ENCODE measurements at places on chromosomes 1 and 21.
A peak's percentile ranks its signal among the peaks of the same experiment; 100 is the strongest.

- DNase-seq = no peak
Observed at GRCh38 chr1:4684136-4684535, 29.7 kb downstream of the AJAP1 start.

- DNase-seq = no peak
Observed at GRCh38 chr1:166971252-166971651, 4.1 kb downstream of the ILDR2 start.

GRCh38 chr1:168396508-168396907, 115.8 kb downstream of the TBX19 start:
- no peak for DNase-seq

GRCh38 chr1:39091845-39092645, 65.9 kb downstream of the NDUFS5 start:
- DNase-seq = peak; percentile 26

GRCh38 chr1:5640845-5641244, 351.4 kb downstream of the NPHP4 start:
- no peak for DNase-seq

- no peak for DNase-seq
Observed at GRCh38 chr1:68383092-68383491, 66.7 kb downstream of the RPE65 start.

GRCh38 chr1:245856944-245857531, 650.0 kb downstream of the SMYD3 start:
- no peak for DNase-seq

GRCh38 chr1:182682898-182683501, 1.4 kb downstream of the RGS8 start:
- no peak for DNase-seq

- no peak for DNase-seq
Observed at GRCh38 chr1:45677751-45678245, 8.5 kb downstream of the GPBP1L1 start.

DNA sequence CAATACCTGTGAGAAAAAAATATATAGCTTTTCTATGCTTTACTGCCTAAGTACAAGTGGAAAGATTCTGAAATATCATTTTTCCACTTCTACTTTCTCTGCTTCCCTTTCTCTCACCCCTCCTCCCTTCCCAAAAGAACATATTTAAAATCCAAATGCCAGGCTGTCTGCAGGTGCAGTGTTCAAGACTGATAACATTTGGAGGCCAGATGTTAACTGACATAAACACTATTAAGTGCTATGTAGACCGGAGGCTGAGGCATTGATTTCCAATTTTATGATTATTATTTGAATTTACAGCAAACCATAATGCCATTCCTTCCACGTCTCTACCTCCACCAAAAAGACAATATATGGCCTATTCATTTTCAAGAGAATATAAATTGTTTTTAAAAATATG, 296.9 kb upstream of the SGIP1 start:
- no peak for DNase-seq

DNA sequence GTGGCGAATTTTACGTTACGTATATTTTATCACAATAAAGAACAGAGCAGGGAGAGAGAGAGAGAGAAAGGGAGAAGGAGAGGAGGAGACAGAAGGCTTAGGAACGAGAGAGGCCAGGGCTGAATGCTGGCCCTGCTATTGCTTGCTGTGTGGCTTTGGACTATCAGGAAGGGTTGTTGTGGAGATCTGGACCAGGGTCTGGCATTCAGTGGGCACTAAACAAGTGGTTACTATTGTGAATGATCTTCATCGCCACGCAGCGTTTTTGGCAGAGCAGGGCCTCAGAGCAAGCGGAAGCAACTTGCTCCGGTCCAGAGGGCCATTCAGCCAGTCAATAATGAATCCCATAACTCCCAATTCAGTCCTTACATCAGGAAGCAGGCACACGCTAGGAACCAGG, 26.4 kb downstream of the PIK3C2B start:
- no peak for DNase-seq

GRCh38 chr1:51422367-51423072, 92.2 kb upstream of the TTC39A start:
- no peak for DNase-seq

DNA sequence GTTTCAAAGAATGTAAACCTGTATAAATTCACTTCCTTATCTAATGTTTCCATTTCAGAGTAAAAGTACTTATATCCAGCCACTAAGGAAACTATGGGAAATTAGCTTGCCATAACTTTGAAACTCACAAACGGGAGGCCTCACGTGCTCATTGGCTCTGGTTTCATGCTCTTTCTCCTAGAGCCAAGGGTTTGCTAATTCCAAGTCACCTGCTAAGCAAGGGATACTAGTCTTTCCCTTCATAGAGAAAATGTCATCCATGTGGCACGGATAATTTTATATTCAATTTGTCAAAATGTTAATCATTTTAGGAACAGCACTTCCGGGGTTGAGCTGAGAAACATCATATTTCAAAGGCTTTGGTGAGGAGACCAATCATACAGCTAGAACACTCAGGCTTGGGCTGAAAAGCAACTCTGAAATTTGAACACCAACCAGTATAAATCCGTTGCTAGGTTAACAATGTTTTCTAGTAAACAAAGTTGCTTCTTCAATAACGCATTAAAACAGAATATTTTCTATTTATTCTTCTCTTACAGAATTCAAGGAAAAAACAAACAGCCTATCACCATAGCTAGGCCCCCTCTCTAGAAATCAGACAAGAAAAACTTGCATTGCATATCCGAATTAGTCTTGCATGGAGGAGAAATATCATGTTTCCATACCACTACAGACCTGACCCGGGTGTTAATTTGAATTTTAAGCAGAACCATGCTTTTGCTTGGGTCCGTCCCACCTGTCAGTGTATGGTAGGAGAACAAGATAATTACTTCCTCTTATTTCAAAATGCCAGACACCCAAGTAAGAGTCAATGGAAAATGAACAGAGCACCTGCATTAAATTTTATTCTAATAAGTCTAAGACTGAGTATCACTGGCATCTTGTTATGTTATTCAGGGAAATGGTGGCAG, 196.1 kb upstream of the ESRRG start:
- DNase-seq = no peak

DNA sequence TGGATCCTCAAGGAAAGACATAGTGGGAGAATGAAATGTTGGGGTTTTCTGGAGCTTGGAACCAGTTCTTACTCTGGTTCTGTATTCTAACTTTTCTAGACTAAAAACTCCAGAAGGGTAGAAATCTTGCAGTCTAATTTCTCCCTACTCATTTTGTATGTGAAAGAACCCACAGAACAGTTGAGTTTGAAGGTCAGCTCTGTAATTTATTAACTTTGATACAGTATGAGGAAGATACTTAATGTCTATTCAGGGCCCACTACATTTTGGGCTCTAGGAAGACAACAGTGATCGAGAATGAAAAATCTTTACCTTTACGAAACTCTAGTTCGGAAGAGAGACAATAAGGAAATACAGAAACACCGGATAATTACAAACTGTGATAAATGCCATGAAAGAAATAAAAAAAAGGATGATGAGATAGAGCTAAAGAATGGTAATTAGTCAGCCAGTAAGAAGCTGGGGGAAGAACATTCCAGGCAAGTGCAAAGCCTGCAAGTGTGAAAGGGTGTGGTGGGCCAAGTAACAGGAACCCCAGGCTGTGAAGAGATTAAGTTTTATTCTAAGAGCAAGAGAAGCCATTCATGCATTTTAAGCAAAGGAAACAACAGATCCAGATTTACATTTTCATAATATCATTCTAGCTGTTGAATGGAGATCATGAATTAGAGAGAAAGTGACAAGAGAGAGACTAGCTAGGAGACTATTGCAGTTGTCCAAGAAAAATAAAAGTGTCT, 159.9 kb upstream of the HMCN1 start:
- no peak for DNase-seq

DNA sequence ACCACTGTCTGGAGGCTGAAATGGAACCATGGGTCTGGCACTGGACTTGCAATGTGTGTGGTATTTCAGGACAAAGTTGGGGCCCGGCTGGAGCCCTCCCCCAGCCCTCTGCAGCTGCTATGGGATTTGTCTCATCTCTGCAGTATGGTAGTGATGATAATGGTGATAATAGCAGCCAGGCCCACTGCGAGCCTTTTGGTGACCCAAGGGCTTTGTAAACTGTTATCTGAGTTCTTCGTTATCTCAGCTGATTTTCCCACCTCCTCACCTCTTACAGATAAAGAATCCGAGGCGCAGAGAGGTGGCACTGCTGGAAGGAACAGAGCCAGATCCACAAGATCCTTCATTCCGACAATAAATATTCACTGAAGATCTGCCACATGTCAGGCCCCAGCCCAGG, 11.7 kb upstream of the WNT4 start:
- no peak for DNase-seq

- DNase-seq = no peak
Observed at GRCh38 chr1:47549532-47549931, 111.7 kb downstream of the FOXD2 start.

DNA sequence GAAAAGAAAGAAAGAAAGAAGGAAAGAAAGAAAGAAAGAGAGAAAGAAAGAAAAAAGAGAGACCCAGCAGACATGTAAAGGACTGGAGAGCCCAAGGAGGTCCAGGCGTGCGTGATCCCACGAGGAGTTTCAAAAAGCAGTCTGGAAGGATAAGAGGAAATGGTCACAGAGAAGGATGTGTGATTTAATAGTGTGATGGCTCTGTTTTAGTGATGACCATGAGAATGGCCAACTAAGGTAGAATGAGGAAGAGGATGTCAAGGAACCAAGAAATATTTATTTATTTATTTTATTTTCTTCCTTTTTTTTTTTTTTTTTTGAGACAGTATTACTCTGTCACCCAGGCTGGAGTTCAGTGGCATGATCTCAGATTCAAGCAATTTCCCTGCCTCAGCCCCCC, 25.5 kb downstream of the PTGS2 start:
- no peak for DNase-seq

DNA sequence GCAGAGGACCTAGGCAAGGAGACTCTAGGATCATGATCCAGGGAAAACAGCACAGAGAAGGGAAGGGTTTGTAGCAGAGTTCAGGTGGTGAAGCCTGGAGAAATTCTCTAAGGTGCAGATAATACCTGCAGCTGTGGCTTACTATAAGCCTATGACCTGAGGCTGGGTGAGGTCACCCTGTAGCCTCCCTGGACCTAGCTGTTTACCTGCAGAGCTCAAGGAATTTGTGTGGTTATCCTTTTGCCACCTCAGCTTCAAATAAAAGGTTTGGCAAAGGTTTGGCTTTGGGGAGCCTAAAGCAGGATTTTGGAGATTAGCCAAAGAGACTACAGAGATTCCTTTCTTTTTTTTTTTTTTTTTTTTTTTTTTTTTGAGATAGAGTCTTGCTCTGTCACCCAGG, 79.5 kb upstream of the ZNF648 start:
- no peak for DNase-seq

DNA sequence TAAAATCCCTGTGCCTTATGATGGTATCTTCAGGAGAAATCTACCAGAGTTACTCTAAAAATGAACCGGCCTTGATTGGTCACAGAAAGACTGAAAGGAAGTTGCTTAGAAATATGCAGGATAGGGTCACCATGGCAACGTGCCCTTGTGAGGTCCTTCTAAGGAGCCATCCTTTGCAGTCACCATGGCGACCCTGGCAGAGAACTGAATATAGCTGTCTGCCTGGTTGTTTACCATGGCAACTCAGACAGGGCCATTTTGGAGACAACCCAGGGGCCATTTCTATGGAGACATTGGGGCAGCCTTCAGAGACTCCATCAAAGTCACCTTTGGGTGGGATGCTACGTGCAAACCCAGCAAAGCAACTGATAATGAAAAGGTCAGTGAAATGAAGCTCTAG, 43.0 kb downstream of the SNX7 start:
- DNase-seq = no peak

DNA sequence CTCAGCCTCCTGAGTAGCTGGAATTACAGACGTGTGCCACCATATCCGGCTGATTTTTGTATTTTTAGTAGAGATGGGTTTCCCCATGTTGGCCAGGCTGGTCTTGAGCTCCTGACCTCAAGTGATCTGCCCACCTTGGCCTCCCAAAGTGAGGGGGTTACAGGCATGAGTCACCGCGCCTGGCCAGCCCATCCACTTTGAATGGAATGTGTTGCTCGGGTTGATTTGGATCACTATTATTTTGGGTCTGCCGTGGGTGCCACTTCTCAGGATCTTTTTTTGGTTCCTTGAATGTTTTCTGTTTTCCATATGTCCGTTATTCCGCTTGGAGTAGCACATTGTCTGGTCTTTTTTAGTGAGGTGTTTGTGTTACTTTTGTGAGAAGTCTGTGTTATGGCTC, 17.0 kb downstream of the PCNT start:
- DNase-seq = no peak

DNA sequence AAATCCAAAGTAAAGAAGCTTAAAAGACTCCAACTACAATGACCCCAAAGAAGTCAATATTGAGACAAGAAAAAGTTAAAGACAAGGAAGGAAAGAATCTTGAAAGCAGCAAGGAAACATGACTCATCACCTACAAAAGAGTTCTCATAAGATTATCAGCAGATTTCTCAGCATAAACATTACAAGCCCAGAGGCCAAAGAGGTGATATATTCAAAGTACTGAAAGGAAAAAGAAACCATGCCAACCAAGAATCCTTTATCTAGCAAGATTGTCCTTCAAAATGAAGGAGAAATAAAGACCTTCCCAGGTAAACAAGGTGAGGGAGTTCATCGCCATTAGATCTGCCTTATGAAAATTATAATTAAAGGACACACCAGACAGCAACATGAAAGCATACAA, 49.8 kb downstream of the CSMD2 start:
- DNase-seq = no peak

- DNase-seq = no peak
Observed at GRCh38 chr21:30880914-30881313, 466 bp downstream of the KRTAP11-1 start.

DNA sequence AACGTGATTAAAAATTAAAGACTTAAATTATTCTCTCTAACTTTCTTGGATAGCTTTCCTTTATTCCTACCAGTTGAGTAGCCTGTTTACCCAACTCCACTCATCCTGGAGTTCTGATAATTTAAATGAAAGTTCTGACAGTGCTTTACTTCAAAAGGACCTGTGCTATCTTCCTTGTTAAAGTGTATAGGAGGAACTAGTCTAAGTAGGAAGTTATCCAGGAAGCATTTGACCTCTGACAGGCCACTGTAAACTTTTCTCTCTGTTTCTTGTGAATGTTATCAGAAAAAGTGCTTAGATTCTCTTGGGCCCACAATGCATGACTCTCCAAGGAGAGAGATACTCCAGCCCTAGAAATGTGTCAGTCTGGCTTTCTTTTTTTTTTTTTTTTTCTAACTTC, 9.2 kb downstream of the UAP1 start:
- no peak for DNase-seq

DNA sequence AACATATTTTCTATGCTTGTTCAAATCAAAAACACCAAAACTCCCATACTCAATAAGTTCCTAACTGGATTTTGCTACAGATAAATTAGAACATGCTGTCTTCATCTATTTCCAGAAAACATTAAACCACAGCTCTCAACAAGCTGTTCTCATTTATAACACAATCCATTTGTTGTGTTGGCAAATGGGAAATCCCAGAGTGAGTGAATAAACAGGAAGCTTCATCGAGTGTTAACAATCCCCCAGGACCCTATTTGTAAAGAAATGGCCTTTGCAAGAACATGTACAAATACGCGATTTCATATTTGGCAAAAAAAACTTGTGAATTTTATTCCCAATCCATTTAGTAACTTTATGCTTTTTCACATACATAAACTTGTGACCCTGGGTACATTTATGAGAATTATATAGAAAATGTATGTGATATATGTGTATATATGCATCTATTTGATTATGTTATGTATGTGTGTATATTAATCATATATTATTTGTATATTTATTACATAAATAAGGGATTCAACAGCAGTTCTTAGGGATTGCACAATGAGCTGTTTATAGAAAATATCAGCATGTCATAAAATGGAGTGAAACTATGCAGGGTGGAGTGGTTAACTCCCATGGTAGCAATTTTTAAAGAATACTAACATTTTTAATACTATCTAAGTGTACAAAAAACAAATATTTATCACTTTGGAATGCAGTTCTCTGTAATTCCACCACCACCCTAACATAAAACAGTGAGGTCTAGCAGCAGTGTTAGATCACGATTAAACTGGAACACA, 160.0 kb downstream of the NEGR1 start:
- no peak for DNase-seq

Data from effector CD8-positive, alpha-beta T cell (primary cell).